ENCODE measurements at places on chromosomes 3 and 15.

DNA sequence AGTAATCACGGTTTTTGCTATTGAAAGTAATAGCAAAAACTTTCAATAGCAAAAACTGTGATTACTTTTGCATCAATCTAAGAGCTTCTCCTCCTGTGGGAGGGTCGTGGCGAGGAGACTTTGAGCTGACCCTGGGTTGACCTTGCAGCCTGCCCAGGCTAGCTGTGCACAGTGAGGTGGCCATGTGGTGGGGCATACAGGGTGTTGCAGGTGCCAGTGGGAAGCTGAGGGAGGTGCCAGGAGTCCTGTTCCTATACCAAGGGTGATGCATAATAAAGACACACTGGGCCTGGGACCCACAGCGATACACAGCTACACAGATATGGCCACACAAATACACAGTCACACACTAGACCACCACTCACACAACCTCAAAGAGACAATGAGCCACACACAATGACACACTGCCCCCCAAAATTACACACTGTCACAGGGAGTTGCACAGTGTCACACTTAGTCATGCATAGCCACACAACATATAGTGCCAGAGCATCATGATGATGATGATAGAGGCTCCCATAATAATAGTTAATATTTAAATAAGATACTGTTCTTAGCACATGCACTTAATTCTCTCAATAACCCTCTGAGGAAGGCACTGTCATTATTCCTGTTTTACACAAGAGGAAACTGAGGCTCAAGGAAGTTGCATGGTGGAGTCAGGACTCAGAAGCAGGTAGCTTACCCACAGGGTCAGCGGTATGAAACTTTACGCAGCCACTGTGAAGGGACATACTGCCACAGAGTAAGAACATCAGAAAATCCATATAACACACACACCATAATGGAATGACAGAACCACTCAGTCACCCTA lies 6.3 kb downstream of the PLCD1 start:
- no peak for DNase-seq

- no peak for DNase-seq
These were observed 27.7 kb upstream of the PCOLCE2 start for GRCh38 chr3:142916605-142917004.

- DNase-seq = no peak
These were observed 75.9 kb downstream of the VGLL4 start for GRCh38 chr3:11567516-11568467.

- DNase-seq = no peak
These were observed 97.4 kb downstream of the LRRK1 start for GRCh38 chr15:101016581-101016980.

DNA sequence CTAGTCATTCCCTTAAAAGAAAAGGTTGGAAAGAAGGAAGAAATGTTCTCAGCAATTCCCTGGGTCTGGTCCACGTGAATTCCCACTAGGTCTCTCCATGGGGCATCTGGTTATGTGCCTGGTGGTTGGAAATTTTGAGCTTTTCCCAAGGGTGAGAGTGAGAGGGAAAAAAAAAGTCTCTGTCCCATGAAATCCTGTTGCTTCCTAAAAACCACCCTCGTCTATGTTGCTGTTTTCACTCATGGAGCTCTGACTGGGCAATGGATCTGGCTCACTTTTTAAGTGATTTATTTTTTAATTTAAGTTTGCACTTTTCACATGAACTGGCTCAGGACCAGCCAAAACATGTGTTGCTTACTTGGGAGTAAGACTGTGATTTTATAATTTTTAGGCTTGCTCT lies 190.1 kb downstream of the CHST2 start:
- DNase-seq = no peak

DNA sequence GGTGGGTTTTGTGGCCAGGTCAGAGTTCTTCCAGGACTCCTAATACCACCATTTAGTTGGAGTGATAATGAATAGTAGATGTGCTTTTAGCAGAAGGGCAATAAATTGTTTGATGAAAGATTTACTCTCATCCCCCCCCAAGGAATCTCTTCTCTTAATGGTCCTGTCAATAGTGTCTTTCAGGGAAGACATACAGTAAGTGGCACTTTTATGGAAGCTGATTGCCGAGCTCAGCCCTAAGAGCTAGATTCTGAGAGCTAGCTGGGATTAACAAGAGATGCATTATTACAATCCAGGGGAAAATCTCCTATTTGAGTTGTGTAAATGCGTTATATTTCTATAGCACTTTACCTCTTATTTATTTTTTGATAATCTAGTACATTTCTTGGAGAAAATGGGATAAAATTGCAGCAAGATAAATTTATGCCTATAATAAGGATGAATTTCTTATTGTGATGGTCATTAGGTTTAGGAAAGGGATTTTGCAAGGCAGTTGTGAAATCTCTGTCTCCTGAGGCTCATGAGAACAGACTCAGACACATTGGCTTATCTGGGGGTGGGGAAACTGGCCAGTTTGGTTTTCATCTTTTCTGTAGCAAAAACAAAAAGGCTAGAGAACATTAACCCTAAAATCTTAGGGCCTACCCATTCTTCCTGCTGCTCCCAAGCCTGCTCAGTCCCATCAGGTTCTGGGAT lies 41.6 kb upstream of the CLSTN2 start:
- DNase-seq = no peak

GRCh38 chr15:75227663-75228280 lies 26.1 kb downstream of the C15orf39 start:
- no peak for DNase-seq

DNA sequence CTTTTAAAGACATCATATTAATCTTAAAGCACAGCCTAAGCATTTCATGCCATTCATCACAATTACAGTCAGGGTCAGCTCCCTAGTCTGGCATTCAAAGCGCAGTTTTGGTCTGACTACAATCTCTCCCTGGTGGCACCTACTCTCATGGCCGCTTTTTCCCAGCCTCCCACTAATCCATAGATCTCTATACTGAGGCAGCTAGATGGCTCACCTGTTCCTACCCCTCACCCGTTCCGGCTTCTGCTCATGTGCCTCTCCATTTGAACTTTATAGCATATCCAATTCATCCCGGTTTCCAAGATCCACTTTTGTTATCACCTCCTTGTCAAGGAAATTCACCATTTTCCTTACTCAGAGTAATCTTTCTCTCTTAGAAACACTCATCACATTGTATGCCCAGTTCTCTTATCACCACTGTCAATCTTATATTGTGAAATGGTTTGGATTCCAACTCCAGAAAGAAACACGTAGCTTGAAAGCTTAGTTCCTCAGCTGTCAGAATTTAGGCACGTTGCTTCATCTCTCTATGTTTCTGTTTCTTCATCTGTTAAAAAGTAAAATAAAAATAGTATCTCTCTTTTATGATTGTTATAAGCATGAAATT lies 220.0 kb upstream of the UBE2E2 start:
- no peak for DNase-seq

GRCh38 chr3:124234852-124235252 lies 242.9 kb upstream of the ROPN1 start:
- DNase-seq = no peak

GRCh38 chr15:39438799-39439592 lies 141.9 kb upstream of the THBS1 start:
- no peak for DNase-seq

- DNase-seq = no peak
These were observed 96.7 kb upstream of the PLXNA1 start for GRCh38 chr3:126886217-126886616.
